Suprapubic skin (tissue), 4 donors: ENCODE measurements at places on chromosomes 11 and 22. TPM values are rescaled to one million over a fixed set of nuclear protein-coding genes. Genes with fewer than 3 reads are reported as not detected.

The DBX1 gene
- total RNA-seq = not detected

The OR4A16 gene
- total RNA-seq = not detected

GRCh38 chr22:31143537-31143936 is 3.2 kb upstream of the PLA2G3 start:
- H3K4me1 ChIP-seq = peaks cover 36% of the 10 kb centered on the region
- peak; percentile 40 for DNase-seq
- peaks cover 9% of the 10 kb centered on the region for H3K27me3 ChIP-seq
- no peak overlapping the region for H3K4me3 ChIP-seq
- H3K27ac ChIP-seq = no peak overlapping the region

DNA sequence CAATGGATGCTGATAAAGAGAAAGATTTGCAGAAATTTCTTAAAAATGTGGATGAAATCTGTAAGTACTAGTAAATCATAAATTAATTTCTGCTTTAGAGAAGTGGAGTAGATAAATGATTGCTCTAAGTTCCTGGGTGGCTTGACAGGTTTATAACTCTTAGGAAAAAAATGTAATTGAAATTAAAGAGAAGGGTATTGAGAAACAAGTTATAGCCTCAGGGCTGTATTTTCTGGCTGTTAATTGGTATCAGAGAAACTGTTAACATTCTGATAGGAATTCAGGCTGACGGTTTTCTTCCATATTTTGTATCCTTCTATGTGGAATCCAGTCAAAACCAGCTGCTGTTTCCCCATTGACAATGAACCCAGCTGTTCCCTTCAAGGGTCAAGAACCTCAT is 1.9 kb downstream of the TTC12 start:
- H3K27me3 ChIP-seq = no peaks in the 10 kb centered on the region
- no peak for DNase-seq
- H3K27ac ChIP-seq = peak overlapping the region; percentile 87
- peaks cover 31% of the 10 kb centered on the region for H3K4me1 ChIP-seq
- H3K4me3 ChIP-seq = no peak overlapping the region

DNA sequence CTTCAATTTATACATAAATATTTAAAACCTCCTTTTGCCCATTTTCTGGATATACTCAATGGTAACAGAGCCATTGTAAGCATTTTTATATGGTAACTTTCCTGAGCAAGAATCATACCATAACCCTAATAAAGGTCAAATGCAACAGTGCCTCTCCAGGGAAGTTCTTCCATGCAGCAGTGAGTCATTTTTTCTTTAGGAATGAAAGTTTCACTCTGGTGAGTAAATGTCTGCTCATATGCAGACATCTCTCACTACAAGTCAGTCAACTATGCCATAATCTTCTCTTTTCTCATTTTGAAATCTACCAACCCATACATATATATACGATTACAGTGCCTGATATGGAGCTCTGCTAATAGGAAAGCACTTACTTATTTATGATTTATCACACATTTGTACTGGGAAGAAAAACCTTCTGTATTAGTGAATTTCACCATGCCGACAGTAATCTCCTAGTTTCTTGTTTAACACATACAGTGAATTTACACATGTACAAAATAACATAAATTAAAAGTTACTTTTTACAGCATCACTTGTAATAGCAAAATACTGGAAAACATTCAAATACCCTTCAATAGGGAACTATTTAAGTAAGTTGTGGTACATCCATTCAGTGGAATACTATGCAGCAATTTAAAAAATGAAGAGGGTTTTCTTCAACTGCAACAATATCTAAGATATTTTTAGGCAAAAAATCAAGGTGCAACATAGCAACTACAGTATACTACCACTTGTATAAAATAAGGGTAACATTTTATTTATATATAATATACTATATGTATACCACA is 16.0 kb downstream of the STK33 start:
- H3K4me1 ChIP-seq = no peaks in the 10 kb centered on the region
- H3K27me3 ChIP-seq = no peaks in the 10 kb centered on the region
- no peak for DNase-seq
- H3K27ac ChIP-seq = no peak overlapping the region

GRCh38 chr11:15113381-15113780 is 1.3 kb upstream of the INSC start:
- DNase-seq = no peak
- no peaks in the 10 kb centered on the region for H3K36me3 ChIP-seq
- H3K27me3 ChIP-seq = peaks cover 24% of the 10 kb centered on the region

The OR11H1 gene
- total RNA-seq = not detected

The GLB1L2 gene
- 11.5 TPM for total RNA-seq

GRCh38 chr11:64598106-64598796 is 7.2 kb downstream of the SLC22A12 start:
- H3K4me1 ChIP-seq = no peaks in the 10 kb centered on the region
- no peak overlapping the region for H3K4me3 ChIP-seq
- H3K27me3 ChIP-seq = no peaks in the 10 kb centered on the region

GRCh38 chr22:20022231-20022977 is 1.5 kb downstream of the TANGO2 start:
- peak overlapping the region; percentile 89 for H3K27ac ChIP-seq
- peaks cover 6% of the 10 kb centered on the region for H3K36me3 ChIP-seq
- DNase-seq = no peak
- peaks cover 30% of the 10 kb centered on the region for H3K4me1 ChIP-seq

The SPTBN2 gene
- total RNA-seq = 337 TPM

The DENND5A gene
- total RNA-seq = 52.9 TPM

GRCh38 chr22:24550902-24551435 is 4.0 kb downstream of the GUCD1 start:
- H3K36me3 ChIP-seq = peaks cover 41% of the 10 kb centered on the region
- H3K27ac ChIP-seq = no peak overlapping the region
- H3K4me3 ChIP-seq = no peak overlapping the region
- DNase-seq = no peak

The ALDH3B1 gene
- 3.2 TPM for total RNA-seq

DNA sequence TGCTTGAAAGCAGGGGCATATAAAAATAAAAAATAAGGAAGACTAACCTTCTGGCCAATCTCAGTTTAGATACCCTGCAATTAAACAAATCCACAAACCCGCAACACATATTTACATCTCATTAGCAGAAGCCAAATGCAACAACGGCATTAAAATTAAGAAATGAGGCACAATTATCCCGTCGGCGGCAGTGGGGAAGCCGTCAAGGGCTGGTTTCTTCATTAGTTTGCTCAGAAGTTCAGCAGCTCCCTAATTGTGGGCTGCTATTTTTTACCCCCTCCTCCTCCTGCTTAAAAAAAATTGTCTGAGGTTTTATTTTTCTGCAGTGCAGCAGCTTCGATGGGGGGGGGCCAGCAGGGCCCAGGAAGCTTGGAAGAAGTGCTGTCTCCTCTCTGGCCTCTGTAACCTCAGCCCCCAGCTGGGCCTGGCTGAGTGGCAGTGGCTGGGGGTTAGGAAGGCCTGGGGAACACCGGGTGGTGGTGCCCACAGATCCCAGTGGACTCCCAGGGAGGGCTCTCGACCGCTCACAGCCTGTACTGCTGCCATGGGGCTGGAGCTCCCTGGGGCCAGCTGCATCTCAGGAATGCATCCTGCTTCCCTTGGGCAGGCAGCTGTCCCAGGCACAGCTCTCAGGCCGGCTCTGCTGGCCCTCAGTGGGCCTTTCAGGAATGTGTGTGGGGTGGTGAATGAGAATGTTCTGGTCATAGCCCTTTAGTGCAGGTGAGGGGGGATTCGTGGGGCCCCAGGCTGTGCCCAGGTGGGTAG is 148.7 kb upstream of the B3GAT1 start:
- H3K27ac ChIP-seq = no peak overlapping the region
- no peaks in the 10 kb centered on the region for H3K36me3 ChIP-seq
- H3K4me3 ChIP-seq = no peak overlapping the region
- H3K27me3 ChIP-seq = peaks cover 5% of the 10 kb centered on the region
- peak; percentile 27 for DNase-seq

GRCh38 chr22:39773976-39774539 is 119.5 kb downstream of the ENTHD1 start:
- H3K4me3 ChIP-seq = no peak overlapping the region
- H3K4me1 ChIP-seq = no peaks in the 10 kb centered on the region
- no peak overlapping the region for H3K27ac ChIP-seq
- DNase-seq = no peak
- H3K36me3 ChIP-seq = no peaks in the 10 kb centered on the region

DNA sequence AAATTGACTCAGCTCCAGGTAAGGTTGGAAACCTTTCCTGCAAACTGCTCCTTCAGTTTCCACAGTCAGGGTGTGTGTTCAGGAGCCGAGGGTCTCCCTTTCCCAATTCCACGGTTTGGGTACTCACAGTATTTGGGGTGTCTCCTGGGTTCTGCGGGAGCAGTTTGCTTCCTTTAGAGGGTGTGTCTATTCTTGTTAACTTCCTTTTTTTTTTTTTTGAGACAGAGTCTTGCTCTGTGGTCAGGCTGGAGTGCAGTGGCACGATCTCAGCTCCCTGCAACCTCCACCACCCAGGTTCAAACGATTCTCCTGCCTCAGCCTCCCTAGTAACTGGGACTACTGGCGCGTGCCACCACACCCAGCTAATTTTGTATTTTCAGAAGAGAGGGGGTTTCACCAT is 251.4 kb downstream of the LUZP2 start:
- DNase-seq = no peak
- H3K27ac ChIP-seq = no peak overlapping the region
- no peaks in the 10 kb centered on the region for H3K4me1 ChIP-seq
- H3K27me3 ChIP-seq = no peaks in the 10 kb centered on the region
- no peak overlapping the region for H3K4me3 ChIP-seq

GRCh38 chr11:44658506-44658850 is 68.3 kb upstream of the TSPAN18 start:
- H3K4me3 ChIP-seq = no peak overlapping the region
- H3K4me1 ChIP-seq = no peaks in the 10 kb centered on the region
